ENCODE measurements at places on chromosomes 2 and 18.
A peak's percentile ranks its signal among the peaks of the same experiment; 100 is the strongest.

DNA sequence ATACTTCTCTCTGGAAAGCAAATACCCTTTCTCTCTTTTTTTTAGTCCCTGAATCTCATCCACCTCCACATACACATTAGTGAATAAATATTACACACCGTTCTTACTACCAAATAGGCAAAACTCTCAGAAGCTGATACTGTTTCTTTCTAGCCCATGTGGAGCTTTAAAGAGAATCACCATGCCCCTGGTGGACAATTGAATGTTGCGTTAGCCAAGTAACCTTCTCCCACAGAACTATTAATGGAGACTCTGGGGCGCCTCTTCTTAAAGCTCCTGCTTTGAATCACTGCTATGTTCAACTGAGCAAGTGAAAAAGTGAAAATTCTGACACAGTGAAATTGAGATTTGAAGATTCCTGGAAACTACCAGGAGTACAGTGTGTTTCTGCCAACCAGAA is 522.8 kb upstream of the CDH7 start:
- no peak for DNase-seq

- no peak for DNase-seq
Measured at GRCh38 chr2:80168037-80168436, 136.5 kb downstream of the LRRTM1 start.

- DNase-seq = no peak
Measured at GRCh38 chr2:97994476-97994875, 1.3 kb downstream of the TMEM131 start.

DNA sequence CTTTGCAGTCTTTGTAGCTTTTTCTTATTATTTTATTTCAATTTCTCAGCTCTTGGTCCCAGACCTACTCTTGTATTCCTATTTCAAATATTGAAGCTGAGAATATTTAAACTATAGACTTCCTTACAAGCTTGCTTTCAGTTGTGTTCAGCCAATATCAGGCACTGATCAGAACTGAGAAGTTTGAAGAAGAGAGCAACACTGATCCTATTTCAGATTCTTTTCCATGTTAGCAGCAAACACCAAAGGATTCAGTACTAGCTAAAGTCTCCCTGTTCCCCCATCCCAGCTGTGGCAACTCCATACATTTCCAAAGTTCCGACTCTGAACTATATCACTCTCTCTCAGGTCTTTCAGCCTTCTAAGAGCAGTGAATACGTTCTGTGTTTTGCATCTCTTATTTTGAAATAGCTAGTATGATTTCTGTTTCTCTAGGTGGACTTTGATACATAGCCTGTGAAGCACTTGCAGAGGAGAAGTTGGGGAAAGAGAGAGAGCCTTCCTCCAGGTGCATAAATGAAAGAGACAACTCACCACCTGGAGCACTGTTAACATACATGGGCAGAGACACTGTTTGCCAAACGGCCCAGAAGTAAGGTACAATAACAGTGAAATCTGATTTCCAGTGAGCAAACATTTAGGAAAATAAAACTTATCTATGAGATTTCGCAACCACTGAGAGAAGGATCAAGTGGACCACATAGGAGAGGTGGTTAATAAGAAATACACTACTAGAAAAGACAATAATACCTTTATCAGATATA is 135.0 kb upstream of the ZNF804A start:
- no peak for DNase-seq

DNA sequence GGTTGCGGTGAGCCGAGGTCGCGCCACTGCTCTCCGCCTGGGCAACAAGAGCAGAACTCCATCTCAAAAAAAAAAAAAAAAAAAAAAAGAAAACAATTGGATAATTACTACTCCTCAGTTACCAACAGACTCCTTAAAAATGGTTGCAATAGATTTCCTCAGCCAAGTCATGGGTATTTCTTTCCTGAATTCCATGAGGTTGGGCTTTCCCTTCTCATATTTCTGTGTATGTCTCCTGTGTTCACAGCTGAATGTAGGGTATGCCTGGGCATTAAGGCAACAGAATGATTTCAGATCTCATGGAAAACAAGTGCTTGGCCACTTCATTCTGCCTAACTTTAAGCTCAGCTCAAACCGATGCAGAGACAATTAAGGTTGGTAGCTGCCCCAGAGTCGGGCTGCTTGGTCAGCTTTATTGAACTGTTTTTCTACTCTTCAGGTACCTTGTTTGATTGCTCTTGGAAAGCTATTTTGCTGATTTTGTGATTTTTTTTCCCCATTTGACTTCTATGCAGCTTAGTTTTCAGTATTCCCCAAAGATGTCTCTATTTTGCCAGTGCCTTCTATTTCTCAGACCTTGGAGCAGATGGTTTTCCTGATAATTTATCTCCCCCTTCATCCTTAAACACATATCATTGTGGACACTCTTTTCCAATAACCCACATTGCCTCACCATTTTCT is 24.8 kb downstream of the KIF5C start:
- DNase-seq = no peak

- peak; percentile 2 for DNase-seq
Measured at GRCh38 chr2:147844697-147845410, at the start of gene ACVR2A. Gene ACVR2A, plus strand, starts transcription at chr2:147845029. Its CDS starts 124 bp downstream, at chr2:147845153.

DNA sequence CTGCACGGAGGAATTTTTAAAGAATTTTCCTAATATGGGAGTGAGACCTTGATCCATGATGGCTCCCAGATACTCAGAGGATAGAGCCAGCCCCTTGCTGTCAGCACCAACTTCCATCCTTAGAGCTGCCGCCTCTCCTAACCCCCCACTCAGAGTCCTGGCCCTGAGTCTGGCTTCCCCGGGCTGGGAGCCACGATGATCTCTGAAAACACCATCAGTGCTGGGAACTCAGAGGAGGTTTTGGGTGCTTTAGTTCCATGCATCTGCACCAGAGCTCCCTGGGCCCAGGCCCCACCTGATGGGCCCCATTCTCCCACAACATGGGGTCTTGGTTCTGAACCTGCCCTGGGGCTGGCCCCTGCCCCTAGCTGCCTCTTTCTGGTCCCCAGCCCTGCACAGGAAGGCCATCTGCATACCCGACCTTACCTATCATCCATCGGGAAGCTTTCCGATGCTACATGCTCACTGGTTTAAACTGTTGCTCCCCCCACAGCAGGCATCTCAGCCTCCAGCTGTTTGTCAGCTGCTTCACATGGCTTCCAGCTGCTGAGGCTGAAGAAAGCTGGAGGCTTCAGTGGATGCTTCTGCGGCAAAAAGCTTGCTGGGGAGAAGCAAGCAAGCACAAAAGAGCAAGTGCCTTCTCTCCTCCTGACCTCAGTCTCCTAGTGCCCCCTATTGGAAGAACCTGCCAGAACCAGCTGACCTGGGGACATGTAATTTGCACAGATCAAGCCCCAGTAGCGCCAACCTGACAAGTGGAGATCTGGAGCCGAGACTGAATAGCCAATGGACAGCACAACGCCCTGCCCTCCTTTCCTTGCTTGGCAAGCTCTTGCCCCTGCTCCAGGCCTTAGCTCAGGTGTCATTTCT is 24.2 kb upstream of the RHOB start:
- DNase-seq = no peak

GRCh38 chr2:230155359-230155758 is 64.4 kb downstream of the SP110 start:
- DNase-seq = peak; percentile 39

DNA sequence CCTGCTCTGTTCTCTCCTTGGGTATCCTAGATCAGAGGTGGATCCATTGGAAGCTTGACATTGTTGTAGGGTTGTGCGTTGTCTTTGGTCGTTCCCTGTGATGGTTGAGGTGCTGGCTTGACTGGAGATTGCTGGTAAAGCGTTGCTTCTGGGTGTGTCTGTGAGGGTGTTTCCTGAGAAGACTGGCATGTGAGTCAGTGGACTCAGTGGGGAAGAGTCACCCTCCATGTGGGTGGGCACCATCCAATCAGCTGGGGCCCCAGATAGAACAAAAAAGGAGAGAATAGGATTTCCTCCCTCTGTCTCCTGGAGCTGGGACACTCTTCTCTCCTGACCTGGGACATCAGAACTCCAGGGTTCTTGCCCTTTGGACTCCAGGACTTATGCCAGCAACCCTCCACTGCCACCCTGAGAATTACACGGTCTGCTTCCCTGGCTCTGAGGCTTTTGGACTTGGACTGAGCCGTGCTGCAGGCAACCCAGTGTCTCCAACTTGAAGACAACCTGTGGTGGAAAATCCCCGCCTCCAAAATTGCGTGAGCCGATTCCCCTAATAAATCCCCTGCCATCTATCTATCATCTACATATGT is 14.8 kb upstream of the REEP1 start:
- no peak for DNase-seq

GRCh38 chr2:148273158-148273691 is 252.3 kb downstream of the MBD5 start:
- no peak for DNase-seq

- no peak for DNase-seq
Measured at GRCh38 chr2:154173164-154173563, 301.4 kb downstream of the GALNT13 start.

DNA sequence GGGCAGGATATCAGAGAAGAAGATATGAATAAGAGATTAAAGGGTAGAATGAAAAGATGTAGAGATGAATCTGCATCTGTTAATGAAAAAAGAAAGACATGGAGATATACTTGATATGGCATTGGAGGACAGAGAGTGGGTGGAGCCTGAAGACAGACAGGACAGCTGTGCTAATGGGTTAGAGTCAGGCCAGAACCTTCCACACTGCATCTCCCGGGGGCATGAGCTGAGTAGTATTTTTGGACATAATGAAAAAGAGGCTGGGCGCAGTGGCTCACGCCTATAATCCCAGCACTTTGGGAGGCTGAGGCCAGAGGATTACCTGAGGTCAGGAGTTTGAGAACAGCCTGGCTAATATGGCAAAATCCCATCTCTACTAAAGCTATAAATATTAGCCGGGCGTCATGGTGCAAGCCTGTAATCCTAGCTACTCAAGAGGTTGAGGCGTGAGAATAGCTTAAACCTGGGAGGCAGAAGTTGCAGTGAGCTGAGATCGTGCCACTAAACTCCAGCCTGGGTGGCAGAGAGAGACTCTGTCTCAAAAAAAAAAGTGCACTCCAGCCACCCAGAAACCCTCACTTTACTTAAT is 11.4 kb downstream of the FLACC1 start:
- DNase-seq = no peak

- DNase-seq = no peak
Measured at GRCh38 chr2:18047213-18047611, 168.7 kb downstream of the KCNS3 start.

DNA sequence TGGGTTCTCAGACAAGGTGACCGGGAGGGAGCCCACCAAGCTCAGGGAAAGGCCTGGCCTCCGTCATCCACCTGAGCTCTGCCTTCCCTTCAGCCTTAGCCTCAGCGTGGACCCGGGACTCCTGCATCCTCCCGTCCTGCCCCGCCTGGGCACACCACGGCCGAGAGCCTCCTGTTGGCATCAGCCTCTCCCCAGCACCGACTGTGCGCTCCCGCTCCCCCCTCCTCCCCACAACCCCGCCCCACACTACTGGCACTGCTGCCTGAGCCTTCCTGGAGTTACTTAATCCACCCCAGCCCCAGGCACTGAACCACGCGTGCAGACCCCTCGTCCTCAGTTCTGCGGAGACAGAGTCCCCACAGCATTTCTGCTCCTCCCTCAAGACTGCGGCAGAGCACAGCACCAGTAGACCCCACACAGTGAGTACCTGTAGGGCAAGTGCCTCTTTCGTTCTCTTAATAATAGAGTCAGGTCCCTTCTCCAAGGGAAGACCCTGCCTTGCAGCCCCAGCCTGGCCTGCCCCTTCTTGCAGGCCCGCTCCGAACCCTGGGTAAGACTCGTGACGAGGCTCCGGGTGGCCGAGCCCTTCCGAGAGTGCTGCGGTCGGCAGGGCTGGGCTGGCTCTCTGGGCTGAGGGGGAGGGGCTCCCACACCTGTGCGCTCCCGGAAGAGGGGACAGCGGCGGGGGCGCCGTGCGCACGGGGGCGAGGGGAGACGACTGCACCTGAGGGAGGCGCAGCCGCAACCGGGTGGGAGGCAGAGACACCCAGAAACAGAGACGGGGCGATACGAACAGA is at the start of gene AMER3:
Gene AMER3, plus strand, starts transcription at position 285 of the 797 bp plus-strand sequence. CDS start 6,533 bp downstream, outside the sequence.
- no peak for DNase-seq

GRCh38 chr2:43948370-43948769 is 47.4 kb downstream of the LRPPRC start:
- no peak for DNase-seq

DNA sequence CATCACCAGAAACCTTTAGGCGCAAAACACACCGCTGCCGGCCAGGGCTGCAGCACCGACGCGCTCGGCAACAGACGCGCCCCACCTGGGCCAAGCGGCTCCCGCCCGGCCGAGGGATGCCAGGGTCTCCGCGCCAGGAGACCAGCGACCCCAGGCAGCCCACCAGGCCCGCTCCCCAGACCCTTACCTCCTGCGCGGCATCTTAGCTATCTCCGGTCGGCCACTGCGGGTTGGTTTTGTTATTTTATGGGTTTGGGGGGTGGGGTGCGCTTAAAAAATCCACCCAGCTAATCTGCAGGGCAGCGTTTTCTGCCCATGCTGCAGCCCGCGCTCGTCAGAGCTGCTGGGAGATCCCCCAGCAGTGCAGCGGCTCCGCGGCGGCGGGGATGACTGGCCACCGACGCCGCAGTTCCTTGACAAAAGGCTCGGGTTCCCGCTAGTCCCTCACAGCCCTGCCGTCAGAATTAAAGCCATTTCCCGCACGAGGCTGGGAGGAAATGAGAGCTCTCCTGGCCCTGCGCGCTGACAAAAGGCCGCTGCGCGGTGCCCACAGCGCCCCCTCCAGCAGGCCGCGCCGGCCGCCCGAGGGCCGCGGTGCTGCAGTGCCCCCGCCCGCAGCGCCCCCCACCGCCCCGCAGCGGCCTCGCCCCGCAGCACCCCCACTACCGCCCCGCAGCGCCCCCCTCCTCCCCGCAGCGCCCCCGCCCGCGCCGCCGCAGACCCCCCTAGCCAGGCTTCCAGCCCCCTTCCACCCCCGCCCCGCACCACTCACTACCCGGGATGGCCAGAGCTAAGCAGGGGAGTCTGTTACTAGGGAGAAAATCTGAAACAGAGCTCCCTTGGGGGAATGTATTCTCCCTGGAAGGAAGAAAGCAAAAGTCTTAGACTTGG is at the start of gene ADD2:
Gene ADD2, minus strand, starts transcription at position 502 of the 891 bp plus-strand sequence. CDS start 61,792 bp downstream, outside the sequence.
- no peak for DNase-seq

- no peak for DNase-seq
Measured at GRCh38 chr2:241110089-241110606, 8.1 kb upstream of the MTERF4 start.

- DNase-seq = peak; percentile 26
Measured at GRCh38 chr2:86623043-86623493, 597 bp downstream of the RNF103 start.

DNA sequence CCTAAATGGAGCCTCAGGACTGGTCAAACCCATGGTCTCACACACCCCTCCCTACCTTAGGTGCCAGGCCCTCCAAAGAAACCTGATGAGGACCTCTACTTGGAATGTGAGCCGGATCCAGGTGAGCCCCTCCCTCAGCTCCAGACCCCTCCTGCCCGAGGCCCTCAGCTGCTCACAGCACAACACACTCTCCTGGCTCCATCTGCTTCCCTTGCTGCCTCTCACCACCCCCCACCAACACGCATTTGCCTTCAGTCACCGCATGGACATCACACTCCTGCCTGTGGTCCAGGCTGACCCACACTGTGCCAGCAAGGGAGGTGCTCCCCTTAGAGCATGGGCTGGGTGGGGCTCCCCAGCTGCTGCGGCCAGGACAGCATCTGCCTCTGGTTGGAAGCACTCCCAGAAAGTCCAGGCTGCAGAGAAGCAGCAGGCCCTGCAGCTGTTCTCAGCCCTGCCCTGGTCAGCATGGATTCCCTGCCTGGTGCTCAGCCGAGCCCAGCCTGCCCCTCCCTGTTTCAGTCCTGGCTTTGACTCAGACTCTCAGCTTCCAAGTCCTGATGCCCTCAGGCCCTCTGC is 15.1 kb downstream of the SH2D6 start:
- DNase-seq = no peak
